ENCODE measurements at places on chromosomes 3 and 15.

- DNase-seq, result no peak
These were observed 1075.1 kb downstream of the AGBL1 start for GRCh38 chr15:87154761-87155160.

DNA sequence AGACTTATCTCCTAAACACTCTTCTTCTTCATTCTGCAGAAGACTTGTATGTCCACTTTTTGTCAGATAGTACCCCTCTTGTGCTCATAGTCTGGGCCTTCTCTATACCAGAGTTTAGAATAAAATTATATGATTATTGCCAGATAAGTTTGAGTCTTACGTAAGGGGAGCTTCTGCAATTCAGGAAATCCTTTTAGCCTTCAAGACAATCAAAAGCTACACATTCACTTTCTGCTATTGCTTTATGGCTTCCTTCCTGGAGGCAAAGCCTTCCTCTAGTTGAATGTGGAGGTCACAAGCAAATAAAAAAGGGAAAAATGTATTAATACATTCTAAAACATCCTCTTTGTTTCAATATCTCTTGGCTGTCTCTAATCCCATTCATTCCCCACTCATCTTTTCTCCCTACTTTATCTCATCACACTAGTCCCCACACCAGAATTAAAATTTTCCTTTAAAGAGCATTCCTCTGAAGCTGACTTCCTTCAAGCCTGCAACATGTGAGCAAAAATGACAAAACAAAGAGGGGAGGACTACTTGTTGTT lies 186.8 kb downstream of the CPNE4 start:
- DNase-seq, result no peak

DNA sequence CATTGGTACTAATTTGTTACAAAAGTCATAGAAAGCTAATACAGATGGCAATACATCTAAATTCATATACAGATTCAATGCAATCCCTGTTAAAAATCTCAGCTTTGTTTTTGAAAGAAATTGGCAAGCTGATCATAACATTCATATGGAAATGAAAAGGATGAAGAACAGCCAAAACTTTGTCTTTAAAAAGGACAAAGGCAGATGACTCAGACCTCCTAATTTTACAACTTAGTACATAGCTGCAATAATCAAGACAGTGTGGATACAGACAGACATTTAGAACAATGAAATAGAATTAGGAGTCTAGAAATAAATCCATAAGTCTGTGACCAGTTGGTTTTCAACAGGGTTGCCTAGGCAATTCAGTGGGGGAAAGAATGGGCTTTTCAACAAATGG lies 63.3 kb downstream of the AQP9 start:
- no peak for DNase-seq

DNA sequence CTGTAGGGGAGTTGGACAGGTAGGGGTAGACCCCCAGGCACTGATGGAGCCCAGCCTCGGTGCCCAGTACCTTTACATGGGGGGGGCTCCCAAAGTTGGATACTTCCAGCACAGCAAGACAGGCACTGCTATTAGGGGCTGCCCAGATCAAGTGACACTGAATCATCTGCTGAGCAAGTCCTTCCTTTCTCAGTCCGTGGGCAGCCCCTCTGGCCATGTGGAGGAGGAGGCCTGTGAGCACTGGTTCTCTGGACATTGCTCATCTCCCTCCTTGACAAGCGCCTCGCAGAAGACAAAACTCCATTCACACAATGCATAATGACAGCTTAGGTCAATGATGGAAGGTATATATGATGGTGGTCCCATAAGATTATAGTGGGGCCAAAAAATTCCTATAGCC lies 35.7 kb downstream of the EEFSEC start:
- DNase-seq, result no peak

DNA sequence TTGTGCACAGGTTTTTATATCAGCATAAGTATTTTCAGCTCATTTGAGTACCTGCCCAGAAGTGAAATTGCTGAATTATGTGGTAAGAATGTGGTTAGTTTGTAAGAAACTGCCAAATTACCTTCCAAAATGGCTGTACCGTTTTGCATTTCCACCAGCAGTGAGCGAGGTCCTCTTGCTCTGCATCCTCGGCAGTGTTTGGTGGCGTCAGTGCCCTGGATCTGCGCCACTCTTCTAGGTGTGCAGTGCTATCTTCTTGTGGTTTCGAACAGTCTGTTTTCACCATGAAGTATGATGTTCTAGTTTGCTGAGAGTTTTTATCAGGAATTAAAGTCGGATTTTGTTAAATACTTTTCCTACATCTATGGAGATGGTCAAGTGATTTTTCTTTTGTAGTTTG lies 24.8 kb upstream of the PCSK6 start:
- DNase-seq, result no peak

DNA sequence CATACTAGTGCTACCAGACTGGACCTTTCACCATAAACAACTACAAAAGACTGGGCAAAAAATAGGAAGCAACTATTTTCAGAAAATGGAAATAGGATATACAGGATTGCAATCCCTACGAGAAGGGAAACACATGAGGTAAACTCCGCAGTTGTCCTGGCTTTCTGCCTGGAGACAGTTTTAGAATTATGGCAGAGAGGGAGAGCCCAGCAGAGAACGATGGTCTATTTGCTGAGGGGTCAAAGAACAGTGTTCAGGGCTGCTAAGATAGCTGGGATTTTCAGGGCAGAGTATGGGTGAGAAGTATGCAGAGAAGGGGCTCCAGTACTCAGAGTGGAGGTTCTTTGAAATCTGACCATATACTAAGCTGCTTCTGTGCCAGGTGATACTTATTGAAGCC lies 163.4 kb downstream of the CHDH start:
- no peak for DNase-seq

GRCh38 chr15:51793521-51794305 lies 35.7 kb upstream of the TMOD3 start:
- no peak for DNase-seq

DNA sequence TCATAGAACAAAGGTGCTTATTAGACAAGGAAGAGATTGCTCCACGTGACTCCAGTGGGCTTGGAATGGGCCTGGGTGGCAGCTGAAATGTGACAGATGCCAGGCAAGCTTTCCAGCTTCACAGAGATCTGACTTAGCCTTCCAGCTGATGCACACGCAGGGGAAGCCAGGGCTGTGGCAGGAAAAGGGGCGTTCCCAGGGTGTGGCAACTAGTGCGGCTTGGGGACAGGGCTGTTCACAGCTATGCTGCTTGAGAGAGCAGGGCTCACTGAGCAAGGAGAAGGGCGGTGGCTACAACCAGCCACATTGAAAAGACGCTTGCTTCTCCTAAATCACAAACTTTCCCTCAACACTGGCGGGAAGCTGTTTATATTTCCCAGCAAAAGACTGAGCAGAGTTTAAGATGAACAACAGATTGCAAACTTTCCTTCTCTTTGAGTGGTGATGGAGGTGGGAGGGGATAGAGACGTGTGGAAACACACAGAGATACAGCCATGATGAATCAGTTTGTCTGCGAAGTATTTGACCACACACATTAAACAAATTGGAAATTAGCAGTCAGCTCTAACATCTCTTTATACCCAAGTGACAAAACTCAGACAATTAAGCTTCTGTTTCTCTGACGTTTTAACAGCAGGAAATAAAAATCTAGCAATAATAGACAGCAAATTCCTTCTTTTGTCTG lies 127.5 kb downstream of the BDH1 start:
- peak; percentile 39 for DNase-seq

DNA sequence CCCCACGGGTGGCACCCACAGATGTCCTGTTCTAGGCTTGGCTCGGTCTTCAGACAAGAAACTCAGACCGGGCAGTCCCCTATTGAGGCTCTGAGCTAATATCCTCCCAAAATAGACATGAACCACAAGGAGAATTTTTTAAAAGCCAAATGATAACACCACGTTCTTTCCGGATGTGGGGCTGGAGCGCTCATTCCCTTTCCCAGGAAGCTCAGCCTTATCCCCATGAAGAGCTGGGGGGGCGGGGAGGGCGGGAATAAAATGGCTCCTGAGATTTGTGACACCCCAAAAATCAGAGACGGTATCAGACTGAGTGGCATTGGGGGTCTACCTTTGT lies 1.1 kb downstream of the SLC6A1 start:
- no peak for DNase-seq

DNA sequence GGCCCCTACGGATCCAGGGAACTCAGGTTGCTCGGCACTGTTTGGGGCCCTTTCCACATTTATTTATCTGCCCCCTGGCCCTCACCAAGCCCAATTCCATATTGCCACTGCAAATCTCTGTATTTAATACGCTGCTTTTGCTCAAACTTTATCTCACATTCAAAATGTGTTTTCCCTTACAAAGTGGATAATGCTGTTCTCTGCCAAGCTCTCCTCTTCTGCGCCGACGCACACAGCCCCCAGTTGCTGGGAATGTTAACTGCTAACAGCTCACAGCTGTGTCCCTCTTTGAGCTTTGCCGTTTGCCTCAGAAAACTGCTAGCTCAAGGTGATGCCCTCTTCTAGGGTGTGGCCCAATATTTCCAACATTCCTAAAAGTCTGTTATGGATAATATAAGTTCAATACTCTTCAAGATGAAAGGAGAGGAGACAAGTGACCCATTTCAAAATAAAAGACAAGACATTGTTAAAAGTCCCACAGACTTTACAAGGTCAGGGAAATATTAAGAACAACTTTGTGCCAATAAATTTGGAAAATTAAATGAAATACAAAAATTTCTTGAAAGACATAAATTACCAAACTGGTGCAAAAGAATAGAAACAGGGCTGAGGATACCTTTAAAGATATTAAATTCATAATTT lies 12.6 kb upstream of the FBN1 start:
- no peak for DNase-seq

GRCh38 chr3:71185733-71186455 lies 397.6 kb downstream of the FOXP1 start:
- DNase-seq, result no peak

GRCh38 chr3:133246119-133246518 lies 153.7 kb upstream of the BFSP2 start:
- DNase-seq, result no peak

GRCh38 chr3:147385059-147386012 lies 21.0 kb downstream of the ZIC4 start:
- no peak for DNase-seq

GRCh38 chr3:152899306-152899705 lies 64.4 kb downstream of the P2RY1 start:
- DNase-seq, result no peak

DNA sequence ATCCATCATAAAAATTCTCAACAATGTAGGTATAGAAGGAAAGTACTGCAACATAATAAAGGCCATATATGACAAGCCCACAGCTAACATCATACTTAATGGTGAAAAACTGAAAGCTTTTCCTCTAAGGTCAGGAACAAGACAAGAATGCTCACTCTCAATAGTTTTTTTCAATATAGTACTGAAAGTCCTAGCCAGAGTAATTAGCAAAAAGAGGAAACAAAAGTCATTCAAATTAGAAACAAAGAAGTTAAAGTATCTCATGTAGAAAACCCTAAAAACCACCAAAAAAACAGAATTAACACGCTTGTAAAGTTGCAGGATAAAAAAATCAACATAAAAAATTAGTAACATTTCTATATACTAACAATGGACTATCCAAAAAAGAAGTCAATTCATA lies 61.8 kb downstream of the MYH15 start:
- DNase-seq, result no peak

DNA sequence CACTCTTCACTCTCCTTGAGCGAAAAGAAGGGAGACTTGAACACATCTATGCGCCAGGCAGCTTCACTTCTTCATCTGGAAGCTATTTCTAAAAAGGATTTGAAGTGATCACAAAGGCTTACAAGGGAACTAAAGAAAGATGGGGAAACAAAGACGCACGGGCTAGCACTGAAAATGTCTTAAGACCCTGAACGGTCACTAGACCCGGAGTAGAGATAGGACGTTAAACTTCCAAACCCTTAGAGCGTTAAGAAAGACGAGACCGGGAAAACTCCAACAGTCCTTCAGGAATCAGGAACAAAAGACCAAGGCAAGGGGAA lies 47.5 kb upstream of the EPHB3 start:
- DNase-seq, result no peak
